ENCODE measurements at places on chromosomes 3 and 15.

DNA sequence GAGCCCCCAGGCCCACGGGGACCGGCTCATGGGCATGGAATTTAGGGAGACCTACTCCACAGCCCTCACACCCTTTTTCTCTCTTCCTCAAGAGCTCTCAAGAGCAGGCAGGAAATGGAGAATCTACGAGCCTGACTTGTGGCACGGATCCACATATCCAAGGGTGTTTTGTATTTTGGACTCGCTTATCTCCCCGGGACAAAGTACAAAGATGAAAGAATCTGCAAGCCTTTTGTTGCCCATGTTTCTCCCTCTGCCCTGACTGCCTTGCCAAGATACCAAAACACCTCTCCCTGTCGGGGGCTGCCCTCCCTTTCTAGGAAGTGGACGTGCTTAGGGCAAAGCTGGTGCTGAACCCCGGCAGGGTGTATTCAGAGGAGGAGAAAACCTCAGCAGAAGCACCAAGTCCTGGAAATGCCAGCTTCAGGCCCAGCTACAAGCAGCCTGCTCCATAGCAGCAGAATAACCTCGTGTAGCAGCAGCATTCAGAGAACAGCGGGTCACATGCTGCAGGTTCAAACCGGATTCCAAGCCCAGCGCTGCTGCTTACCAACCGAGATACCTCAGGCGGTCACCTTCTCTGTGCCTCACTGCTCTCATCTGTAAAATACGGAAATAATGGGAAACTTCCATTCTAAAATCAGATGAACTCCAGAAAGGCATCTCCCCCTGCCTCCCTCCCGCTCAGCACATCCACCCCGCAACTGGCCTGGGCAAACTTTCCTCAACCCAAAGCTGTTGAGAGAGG, 35.2 kb downstream of the DNASE1L3 start:
- DNase-seq: no peak

DNA sequence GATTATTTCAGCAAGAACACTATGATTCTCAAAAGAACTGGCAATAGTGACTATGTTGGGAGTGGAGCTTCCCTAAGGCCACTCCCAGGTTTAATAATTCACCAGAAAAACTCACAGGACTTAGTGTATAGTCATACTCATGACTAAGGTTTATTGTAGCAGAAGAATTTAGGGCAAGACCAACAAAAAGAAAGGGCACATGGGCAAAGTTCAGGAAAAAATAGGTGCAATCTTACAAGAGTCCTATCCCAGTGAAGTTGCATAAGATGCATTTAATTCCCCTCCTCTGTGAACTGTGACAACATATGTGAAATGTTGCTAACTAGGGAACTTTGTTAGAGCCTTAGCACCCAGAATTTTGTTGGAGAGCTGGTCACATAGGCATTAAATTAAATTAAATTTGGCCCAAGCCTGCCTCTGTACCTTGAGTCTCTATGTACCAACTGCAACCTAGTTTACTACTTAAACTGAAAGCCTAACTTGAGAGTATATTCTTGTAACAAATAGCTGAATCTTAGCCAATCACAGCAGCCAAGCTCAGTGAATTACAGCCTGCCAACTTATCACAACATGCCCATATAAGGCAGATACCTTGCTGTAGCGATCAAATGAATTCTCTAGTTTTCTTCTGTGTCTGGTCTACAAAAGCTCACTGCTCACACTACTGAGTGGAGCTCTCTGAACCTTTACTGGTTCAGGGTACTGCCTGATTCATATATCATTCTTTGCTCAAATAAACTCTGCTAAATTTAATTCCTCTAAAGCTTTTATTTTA, 386.2 kb upstream of the ARHGEF26 start:
- DNase-seq: no peak

GRCh38 chr15:43509660-43510199, 7.7 kb upstream of the MAP1A start:
- DNase-seq: no peak

DNA sequence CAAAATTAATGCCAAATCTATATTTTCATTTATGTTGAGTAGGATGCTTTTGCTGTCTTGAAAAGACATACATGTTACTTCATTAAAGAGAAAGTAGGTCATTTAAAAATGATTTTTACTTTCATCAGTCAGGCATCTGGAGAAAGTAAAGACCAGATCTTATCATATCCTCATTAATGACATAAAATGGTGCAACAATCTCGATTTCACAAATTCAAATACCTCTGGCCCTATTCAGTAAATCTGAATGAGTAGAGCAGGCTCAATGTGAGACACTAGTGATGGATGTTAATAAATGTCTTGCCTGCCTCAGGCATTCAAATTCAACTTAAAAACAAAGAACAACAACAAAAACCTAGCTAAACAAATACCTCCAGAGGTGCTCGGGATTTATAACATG, 714.1 kb downstream of the NAALADL2 start:
- no peak for DNase-seq

DNA sequence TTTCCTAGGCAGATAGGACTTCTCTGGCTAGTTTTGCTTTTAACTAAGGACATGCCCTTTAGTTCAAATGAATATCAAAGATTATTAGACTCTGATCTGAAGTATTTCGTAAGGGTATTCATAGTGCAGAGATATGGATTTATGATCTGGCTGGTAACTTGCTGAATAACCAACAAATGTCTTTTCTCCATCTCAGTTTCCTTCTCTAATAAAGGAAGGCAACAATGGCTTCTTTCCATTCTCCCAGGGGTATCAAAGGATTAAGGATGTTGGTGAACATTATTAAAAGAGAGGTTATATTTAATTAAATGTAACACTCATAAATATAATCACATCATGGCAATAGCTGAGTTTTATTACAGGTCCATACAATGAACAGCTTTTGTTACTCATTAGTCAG, 79.2 kb upstream of the STXBP5L start:
- DNase-seq: no peak

GRCh38 chr15:55334997-55335396, 16.0 kb downstream of the PIGB start:
- DNase-seq: no peak

GRCh38 chr3:94028093-94028837, at the start of gene STX19:
TSS of gene STX19 (minus strand) at chr3:94028597. CDS start at chr3:94015269, 13,328 bp downstream.
- no peak for DNase-seq

DNA sequence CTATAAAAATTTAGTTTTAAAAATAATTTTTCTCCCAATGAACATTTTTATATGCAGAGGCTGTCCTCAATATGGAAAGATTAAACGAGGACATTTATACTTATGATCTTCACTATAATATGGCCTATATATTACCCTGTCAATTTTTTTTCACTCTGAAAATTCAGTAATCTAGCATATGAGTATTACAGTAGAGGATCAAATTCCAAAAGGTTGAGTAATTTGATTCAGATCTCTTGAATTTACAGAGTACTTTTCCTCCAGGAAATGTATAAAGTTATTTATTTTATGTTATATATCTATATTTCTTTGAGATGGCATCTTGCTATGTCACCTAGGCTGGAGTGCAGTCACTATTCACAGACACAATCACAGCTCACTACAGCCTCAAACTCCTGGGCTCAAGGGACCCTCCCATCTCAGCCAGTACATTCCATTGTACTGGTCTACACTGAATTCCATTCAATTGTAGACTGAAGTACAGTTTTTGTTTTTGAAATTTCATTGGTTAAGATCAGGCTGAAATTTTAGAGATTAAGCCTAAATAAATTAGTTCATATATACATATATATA, 16.3 kb upstream of the TRPM7 start:
- no peak for DNase-seq

DNA sequence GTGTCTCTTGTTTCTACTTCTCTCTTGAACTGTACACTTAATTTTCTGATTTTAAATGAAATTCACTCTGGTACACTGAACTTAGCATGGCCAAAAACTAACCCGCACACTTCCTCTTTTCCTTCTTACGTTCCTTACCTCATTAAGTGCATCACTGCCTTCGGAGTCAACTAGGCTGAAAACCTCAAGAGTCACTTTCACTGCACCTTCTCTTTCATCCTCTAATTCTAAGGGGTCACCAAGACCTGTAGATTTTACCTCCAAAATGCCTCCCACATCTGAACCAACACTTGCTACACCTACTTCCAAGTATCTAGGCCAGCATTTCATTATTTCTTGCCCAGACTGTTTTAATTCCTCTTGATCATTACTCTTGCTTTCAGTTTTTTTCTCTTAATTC, 6.6 kb downstream of the CBLB start:
- DNase-seq: no peak

GRCh38 chr3:61415201-61415600, 146.2 kb upstream of the PTPRG start:
- no peak for DNase-seq

GRCh38 chr15:64464276-64465005, 4.1 kb downstream of the ZNF609 start:
- DNase-seq: no peak

- DNase-seq: no peak
Measured at GRCh38 chr3:195873281-195873887, 35.0 kb downstream of the TNK2 start.

GRCh38 chr3:13577181-13578121, 28.5 kb downstream of the FBLN2 start:
- DNase-seq: no peak

DNA sequence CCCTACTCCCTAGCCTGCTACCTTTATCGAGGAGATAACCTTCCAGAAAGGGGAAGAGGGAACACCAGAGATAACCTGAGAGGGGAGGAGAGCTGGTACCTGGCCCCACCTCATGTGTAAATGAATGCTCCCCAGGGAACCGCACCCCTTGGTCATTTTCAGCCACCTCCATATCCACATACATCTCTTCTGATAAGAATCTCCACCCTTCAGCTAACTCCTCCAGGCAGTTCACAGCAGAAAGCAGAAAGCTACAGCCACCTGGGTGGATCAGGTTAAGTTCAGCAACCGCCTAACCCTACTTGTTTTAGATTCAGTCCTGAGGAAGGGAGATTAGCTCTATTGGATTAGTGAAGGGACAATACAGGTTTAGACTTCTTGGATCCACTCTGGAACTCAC, 38.0 kb upstream of the TIMP4 start:
- no peak for DNase-seq

DNA sequence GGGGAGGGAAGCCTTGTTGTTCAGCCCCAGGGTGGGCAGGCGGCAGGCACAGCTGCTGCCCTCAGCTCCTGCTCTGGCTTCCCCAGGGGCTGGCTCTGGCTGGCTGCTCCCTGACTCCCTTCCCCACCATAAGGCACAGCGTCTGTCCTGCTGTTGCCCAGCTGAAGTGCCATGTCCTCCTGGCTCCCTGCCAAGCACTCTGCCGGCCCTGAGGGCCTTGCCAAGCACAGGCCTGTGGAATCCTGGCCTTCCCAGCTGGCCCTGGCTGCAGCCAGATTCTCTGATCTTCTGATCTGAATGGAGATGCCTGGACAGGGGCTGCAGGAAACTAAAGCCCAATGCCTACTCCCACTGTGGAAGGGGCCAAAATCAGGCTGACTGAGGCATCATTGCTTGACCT, 1.1 kb downstream of the IQCF6 start:
- no peak for DNase-seq
